Lung (tissue), 17 donors: ENCODE measurements at places on chromosomes 2 and 18. TPM values are rescaled to one million over a fixed set of nuclear protein-coding genes. Genes with fewer than 3 reads are reported as not detected.

Gene GORASP2
- 65.2 TPM for total RNA-seq

Gene LAMA1
- total RNA-seq: 2.2 TPM

Gene FAM117B
- 19.9 TPM for total RNA-seq

Gene MBD1
- total RNA-seq: 69.9 TPM

Gene EIF4E2
- 63.6 TPM for total RNA-seq

Gene C2orf76
- 9.1 TPM for total RNA-seq

DNA sequence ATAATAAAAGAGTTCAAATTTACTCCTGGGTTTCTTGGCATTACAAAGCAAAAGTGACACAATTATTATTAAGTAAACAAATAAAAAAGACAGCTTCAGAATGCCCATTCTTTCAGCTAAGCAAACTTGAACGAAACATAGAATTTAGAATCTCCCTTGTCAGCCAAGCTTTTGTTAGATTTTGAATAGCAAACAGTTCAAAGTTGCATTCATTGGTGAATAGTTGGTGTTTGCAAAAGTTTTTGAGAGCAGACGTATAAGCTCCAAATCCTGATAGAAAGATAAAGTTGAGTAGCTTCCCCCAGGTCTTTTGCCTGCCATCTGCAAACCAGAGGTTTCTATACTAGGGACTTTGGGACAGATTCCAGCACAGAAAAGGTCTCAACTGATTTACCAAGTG, 434.3 kb upstream of the TNP1 start:
- no peak for DNase-seq

DNA sequence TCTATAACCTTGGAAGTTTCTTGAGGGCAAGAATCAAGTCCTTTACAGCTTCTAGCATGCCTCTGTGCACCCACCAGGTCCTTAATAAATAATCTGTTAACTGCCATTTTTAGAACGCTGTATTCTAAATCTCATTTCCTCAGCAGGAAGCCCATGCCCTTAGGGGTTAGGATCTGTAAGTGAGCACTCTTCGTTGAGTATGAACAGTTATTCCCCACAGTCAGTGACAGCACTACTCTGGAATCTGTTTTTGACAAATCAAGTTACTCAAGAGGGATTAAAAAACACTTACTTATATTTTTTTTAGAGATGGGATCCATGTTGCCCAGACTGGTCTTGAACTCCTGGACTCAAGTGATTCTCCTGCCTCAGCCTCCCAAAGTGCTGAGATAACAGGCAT, 14.6 kb downstream of the PAIP2B start:
- DNase-seq: no peak

DNA sequence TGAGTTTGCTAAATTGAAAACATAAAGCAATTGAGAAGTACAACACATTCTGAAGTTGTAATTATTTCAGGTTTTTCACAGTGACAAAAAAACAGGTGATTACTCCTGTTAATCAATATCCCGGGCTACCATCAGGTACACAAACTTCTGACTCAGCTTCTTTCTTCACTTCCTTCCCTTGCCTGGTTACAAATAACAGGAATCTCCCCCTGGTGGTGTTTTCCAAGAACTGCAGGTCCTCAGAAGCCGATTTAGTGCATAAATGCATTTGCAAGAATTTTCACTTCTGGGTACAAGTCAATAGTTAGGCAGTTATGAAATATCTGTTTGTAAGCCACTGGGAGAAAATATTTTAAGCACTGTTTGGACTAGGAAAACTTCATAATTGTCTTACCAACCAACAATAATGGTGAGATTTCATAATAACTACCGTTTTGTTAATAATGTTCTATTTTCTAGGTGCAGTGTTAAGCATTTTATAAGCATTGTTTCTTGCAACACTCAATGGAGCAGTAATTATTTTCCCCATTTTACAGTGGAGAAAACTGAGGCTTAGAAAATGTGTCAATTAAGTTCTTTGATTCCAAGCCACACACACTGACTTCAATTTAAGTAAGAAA, 12.4 kb upstream of the GMCL1 start:
- DNase-seq: peak; percentile 91

- peak; percentile 92 for DNase-seq
Measured at GRCh38 chr2:120736624-120737339, 1.1 kb downstream of the GLI2 start.

GRCh38 chr2:15159751-15160177, 401.4 kb downstream of the NBAS start:
- peak; percentile 40 for DNase-seq

- DNase-seq: no peak
Measured at GRCh38 chr2:150404147-150404546, 83.3 kb downstream of the RND3 start.

DNA sequence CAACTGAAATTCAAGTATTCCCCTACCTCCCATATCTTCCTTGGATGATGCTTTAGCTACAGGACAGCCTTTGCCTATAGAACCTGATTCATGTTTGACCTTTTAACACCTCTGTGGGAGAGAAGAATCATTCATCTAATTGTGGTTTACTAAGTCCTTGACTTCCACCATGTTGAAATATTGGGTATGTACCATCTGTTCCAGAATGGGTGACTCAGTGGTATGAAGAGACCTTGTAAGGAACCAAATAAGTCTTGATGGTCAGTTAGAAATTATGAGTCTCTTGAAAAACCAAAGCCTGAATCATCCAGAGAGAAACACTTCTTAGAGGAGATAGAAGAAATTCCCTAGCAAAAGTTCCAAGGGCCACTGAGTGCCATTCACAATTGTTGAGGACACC, 27.5 kb downstream of the STAMBP start:
- no peak for DNase-seq

DNA sequence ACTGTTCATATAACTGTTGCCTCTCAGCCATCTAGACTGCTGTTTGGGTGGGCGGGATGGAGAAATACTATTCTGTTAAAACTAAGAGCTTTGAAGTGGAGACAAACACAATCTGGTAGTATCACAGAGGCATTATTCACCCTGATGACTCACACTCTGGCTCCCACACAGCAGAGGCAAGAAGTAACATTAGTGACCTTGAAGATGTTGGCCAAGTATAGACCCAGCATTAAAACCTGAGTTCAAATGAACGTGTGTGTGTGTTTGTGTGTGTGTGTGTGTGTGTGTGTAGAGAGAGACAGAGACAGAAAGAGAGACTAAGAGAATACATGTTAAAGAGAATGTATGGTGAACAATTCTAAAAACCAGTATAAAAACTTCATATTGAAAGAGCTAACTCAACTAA, 22.5 kb upstream of the ACVR1 start:
- no peak for DNase-seq

GRCh38 chr2:202749477-202749876, 114.7 kb downstream of the FAM117B start:
- DNase-seq: no peak

DNA sequence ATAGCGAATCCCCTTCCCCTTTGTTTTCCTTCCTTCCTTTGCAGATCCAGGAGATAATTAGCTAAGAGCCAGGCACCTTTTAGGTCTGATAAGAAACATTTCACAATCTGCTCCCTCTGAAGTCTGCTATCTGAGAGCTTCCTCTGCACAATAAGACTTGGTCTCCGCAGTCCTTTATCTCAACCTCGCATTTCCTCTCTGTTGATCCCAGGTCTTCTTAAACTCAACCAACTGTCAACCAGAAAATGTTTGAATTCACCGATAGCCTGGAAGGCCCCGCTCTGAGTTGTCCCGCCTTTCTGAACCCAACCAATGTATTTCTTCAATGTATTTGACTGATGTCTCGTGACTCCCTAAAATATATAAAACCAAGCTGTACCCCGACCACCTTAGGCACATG, 78.4 kb upstream of the CTDP1 start:
- DNase-seq: no peak

DNA sequence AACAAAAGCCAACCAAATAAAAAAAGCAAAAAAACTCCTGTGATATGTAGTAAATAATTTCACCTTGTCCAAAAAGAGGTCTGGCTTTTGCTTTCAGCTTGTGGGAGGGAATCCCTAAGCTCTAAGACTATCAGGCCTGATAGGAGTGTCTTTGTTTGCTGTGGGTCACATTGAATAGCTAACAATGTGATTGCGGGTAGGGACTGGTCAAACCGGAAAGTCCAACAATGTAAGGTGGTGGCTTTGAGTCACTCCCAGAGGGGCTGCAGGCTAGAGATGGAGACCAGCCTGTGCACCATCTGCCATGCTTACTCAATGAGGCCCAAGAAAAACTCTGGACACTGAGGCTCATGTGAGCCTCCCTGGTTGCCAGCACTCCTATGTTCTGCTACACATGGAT, 192.9 kb downstream of the TFCP2L1 start:
- no peak for DNase-seq

GRCh38 chr2:112962308-112963175, 15.3 kb upstream of the IL36G start:
- no peak for DNase-seq

DNA sequence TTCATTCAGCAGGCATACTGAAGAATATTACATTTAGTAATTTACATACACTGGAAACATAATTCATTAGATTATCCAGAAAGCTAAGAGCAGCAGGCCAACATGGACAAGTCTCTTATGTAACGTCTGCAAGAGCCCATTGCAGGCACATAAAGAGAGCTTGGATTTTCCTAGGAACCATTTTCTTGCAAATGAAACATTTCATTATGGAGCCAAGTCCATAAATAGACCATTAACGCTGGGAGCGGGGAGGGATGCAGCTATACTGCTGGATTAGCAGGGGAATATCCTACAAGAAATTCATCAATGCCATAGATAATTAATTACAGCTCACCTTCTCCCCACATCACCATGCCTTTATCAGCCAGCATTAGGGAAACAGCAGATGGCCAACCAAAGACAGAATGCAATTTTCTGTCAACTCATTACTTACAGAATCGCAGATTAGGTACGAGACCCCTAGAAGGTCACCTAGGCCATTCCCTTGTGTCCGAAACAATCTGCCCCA, 170.4 kb downstream of the C1D start:
- DNase-seq: no peak

DNA sequence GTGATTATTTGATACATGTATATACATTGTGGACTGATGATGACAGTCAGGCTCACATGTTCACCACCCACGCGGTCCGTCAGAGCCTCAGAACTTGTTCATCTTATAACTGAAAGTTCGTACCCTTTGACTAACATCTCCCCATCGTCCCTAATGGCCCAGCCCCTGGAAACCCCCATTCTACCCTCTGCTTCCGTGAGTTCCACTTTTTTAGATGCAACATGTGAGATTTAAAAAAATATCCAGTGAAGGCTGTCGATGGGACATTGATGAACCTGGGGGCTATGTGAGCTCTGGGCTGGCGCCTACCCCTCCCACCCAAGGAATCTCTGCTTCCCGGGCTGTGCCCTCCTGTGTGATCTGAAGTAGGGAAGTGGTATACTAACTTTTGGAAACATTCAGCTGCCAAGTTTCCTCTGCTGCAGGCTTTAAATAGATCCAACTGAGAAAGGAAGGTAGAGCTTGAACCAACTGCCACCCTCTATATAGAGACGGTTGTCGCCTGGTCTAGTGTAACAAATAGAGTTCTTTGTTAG, 163.8 kb downstream of the FAM210A start:
- no peak for DNase-seq

DNA sequence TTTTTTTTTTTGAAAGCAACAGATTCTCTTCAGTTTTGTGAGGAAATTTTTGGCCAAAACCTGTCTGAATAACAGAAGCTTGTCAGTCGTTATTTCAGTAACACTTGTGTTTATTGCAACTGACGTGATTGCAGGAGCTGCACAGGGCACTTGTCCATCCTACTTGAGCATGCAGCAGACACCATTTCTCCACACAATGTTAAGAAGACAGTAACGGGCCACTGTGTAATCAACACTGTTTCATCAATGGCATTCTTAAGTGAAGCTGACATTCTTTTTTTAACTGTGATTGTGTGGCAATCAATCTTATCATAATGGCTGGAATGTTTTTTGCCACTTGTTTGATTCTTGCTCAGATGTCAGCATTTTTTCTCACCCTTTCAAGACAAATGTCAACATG, 50.1 kb upstream of the PIEZO2 start:
- no peak for DNase-seq

DNA sequence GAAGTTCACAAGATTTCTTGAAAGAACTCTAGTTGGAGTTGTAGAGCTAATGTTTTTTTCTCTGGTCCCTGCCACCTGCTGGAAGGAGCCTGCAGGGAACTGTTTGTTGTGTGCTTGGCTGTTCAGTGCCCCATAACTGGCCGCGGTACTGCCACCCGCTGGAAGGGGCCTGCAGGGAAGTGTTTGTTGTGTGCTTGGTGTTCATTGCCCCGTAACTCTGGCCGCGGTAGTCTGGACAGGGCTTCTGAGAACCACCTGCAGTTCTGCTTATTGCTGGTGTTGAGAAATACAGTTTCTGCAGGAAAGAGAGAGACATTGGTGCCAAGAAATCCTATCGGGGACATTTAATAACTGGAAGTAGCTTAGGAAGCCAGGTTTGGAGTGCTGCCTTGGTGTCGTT, 58.1 kb downstream of the AGAP1 start:
- peak; percentile 52 for DNase-seq
